ENCODE measurements at places on chromosomes 5 and 9.

- DNase-seq = peak; percentile 68
These were observed 447 bp downstream of the UBLCP1 start for GRCh38 chr5:159263569-159263905.

- peak; percentile 9 for DNase-seq
These were observed 98.8 kb downstream of the LHX2 start for GRCh38 chr9:124110307-124110915.

GRCh38 chr9:76690973-76691370 lies 73.3 kb upstream of the PCA3 start:
- no peak for DNase-seq

- DNase-seq = no peak
These were observed 131.6 kb downstream of the TLR4 start for GRCh38 chr9:117835798-117836197.

DNA sequence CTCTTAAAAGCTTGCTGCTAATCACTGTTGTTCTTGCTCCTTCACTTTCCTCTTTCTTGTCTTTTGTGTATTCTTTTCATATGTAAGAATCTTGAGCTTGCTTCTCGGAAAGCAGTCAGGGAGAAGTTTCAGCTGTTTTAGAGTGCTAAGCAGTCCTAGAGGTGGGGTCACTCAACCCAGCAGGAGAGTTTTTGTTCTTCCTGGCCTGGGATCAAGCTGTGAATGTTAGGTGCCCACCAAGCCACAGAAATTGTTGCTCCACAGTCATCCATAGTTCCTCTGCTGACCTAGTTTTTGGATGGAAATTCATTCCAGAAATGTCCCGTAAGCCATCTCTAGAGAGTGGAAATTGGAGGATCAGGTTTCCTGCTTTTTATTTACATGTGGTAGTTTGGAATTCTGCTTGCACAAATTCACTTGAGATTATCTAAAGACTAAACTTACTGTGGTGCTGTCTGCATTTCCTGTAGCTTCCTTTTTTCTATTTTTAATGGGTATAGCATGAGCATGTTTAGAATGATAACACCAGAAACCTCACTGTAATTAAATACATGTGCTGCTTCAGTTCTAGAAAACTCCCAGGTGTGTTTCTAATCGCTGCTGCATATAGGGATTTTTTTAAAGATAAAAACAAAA lies 108.7 kb downstream of the MAST4 start:
- DNase-seq = no peak

- DNase-seq = no peak
These were observed 260.3 kb downstream of the NDUFS4 start for GRCh38 chr5:53820802-53821171.

- no peak for DNase-seq
These were observed 291.7 kb downstream of the TRPM3 start for GRCh38 chr9:70829591-70830265.

DNA sequence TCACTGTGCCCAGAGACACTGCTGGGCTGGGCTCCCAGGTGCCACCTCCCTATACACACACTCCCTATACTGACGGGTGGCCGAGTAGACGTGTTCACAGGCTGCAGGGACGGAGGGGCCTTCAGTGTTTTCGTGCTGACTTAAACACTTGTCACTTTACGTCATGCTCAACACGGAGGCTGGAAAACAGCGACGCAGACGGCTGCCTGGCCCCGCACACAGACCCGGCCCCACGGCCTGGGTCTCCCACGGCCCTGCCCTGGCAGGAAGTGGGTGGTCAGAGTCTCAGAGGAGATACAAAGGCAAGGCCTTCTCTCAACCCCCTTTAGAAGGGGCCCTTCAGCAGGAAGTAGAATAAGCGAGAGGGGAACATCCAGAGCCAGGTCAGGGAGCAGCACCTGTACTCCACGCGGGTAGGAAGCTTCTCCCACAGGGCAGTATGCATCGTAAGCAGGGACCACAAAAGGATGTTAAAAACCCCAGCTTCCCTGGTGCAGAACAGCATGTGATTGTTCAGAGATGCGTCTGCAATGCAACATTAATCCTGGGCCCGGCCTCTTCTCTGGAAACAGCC lies 11.9 kb upstream of the TBC1D9B start:
- DNase-seq = no peak

DNA sequence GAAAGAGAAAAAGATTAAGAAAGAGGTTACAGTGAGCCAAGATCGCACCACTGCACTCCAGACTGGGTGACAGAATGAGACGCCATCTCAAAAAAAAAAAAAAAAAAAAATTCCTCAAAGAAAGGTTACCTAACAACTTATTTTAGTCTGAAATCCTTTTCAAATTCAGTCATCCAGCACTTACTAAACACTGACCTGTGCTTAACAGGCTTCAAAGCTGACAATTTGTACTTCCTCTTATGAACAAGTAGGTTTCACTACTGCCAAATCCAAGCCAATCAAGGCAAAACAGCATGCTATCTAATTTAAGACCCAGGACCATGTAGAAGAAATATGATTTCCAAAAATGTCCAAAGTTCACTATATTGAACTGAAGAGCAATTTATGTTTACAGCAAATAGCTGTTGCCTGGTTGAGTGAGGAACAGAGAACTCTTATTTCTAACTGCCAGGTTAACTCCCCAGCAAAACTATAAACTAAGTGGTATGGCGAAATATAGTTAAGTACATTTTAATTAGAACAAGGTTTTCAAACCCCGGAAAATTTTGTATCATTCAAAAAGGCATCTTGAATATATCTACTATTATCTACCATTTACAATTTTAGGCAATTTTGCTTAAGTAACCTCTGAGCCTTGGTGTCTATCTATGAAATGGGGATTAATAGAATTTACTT lies 13.4 kb downstream of the PWWP2A start:
- DNase-seq = no peak

GRCh38 chr9:129557192-129558036 lies 63.5 kb downstream of the C9orf50 start:
- DNase-seq = no peak

GRCh38 chr5:56010431-56010830 lies 15.7 kb upstream of the IL6ST start:
- no peak for DNase-seq

GRCh38 chr5:121969660-121970295 lies 8.0 kb downstream of the SRFBP1 start:
- no peak for DNase-seq

GRCh38 chr5:174301848-174302625 lies 256.5 kb downstream of the NSG2 start:
- no peak for DNase-seq

- DNase-seq = no peak
These were observed 40.1 kb upstream of the BICD2 start for GRCh38 chr9:92804727-92805126.

DNA sequence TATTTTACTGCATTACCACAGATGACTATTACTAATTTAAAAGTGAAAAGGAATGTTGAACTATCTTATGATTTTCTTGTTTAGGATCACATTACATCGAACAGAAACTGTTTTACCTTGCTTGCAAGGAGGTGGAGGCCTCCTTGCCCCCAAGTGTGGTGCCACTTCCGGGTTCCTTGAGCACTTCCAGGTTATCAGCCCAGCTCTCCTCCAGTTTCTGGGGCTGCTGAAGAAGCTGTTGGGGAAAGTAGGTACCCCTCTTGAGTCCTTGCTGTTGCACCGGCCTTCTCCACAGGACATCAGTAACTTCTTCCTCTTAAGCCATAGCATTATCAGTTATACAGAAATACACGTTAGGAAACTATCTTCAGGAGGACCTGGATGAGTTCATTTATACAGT lies 278.2 kb downstream of the DMRT2 start:
- DNase-seq = no peak

- no peak for DNase-seq
These were observed 59.1 kb downstream of the PDCD1LG2 start for GRCh38 chr9:5569409-5569808.

DNA sequence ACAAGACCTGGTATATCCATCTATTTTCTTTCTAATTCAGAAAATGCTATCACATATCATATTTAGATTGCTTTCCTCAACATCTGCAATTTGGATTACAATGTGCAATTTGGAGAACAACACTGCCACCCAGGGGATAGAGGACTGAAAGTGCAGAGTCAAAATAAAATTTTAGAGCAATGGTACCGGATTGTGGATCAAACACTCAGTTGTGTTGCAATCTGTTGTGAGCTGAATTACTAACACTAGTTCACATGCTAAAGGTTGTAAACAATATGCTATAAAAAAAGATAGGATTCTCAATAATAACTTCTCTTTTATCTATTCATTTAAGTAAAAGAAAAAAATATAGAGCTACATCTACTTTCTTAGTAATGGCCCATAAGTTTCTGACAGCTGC lies 11.9 kb upstream of the SRFBP1 start:
- no peak for DNase-seq

DNA sequence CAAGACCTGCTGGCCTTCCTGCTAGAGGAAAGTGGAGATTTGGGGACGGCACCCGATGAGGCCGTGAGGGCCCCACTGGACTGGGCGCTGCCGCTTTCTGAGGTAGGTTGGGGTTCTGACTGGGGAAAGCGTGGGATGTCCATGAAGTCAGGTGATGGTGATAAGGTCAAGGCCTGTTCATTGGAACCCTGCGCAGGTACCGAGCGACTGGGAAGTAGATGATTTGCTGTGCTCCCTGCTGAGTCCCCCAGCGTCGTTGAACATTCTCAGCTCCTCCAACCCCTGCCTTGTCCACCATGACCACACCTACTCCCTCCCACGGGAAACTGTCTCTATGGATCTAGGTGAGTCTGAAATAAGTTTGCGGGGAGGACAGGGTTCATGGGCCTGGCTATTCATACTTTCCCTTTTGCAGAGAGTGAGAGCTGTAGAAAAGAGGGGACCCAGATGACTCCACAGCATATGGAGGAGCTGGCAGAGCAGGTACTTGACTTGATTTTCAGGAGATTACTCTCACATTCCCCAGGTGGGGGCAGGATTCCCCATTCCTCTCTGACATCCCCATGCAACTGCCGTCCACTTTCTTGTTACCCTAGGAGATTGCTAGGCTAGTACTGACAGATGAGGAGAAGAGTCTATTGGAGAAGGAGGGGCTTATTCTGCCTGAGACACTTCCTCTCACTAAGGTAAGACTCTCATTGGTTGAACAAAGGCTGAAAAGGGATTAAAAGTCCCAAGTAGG lies 505 bp downstream of the CREB3 start:
- DNase-seq = no peak

DNA sequence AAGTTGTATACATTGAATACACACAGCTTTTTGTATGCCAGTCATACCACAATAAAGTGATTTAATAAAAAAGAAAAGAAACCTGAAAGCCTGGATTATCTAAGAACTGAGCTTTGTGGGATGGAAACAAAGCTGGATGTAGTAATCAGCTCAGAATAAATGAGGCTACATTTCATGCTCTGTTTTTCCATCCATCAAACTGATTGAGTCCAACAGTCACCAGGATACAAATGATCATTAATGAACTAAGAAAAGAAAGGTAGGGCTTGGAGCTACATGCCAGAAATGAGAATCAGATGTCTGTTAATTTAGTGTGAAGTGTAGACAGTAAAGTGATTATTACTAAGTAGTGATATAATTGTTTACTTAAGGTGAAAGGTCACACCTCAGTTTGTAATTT lies 109.8 kb upstream of the TARS1 start:
- DNase-seq = no peak

DNA sequence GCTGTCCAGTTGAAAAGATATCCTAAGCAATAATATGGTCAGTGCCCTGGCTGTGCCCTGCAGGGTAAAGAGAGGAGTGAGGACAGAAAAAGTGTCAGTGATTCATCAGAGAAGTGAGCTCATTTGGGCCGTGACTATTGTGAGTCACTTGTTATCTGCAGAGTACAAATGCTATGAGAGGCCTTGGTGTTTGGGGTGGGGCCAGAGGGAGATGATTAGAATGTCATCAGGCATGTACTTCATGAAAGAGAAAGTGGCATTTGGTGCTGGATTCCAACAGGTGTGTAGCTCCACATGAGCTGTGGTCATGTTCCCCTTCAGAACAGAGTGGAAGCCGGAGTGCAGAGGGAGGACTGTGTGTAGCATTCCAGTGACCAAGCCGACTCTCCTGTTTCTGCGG lies 174.1 kb downstream of the KDM4C start:
- DNase-seq = no peak

GRCh38 chr5:95178046-95178651 lies 106.7 kb downstream of the MCTP1 start:
- DNase-seq = no peak

DNA sequence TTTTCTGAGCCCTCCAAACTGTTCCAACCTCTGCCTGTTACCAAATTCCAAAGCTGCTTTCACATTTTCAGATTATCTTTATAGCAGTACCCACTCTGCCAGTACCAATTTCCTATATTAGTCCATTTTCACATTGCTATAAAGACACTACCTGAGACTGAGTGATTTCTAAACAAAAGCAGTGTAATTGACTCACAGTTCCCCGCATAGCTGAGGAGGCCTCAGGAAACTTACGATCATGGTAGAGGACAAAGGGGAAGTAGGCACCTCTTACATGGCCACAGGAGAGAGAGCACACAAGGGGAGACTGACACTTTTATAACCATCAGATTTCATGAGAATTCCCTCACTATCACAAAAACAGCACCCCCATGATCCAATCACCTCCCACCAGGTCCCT lies 105.0 kb downstream of the DTWD2 start:
- no peak for DNase-seq

GRCh38 chr5:115366223-115366622 lies 69.8 kb upstream of the CCDC112 start:
- no peak for DNase-seq
